ENCODE measurements at places on chromosomes 13 and 19.

- peak; percentile 30 for DNase-seq
Observed at GRCh38 chr19:4297901-4298809, 4.0 kb downstream of the TMIGD2 start.

DNA sequence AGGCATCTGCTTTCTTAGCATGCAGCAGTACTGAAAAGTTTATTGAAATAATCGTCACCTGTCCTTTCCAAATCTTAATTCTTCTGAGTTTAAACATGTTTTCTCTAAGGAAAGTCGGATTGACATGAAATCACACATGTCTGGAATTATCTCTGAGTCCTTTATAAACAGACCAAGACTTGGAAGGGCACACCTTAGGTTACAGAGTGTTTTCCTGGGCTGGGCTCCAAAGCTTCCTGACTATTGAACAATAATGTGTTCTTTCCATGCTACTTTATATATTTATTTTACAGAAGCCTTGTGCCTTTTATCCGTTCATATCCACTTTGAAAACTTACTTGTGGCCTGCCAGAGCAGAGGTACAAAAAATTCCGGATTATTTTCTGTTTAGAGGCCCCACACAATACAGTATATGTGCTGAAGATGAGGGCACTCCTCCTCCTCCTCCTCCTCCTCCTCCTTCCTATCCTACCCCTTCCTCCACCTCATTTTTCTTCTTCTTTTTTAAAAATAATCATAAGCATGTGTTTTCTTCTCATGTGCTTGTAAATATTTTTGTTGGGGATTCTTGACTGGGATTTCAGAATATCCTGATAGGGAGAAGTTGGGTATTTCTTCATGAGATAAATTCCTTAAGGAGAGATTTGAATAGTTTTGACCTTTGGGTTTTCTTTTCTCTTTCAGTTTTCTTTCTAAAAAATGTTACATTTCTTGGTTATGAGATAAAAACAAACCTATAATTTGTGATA lies 52.3 kb downstream of the LRCH1 start:
- no peak for DNase-seq

GRCh38 chr13:28489524-28489931 lies 5.4 kb downstream of the FLT1 start:
- no peak for DNase-seq

DNA sequence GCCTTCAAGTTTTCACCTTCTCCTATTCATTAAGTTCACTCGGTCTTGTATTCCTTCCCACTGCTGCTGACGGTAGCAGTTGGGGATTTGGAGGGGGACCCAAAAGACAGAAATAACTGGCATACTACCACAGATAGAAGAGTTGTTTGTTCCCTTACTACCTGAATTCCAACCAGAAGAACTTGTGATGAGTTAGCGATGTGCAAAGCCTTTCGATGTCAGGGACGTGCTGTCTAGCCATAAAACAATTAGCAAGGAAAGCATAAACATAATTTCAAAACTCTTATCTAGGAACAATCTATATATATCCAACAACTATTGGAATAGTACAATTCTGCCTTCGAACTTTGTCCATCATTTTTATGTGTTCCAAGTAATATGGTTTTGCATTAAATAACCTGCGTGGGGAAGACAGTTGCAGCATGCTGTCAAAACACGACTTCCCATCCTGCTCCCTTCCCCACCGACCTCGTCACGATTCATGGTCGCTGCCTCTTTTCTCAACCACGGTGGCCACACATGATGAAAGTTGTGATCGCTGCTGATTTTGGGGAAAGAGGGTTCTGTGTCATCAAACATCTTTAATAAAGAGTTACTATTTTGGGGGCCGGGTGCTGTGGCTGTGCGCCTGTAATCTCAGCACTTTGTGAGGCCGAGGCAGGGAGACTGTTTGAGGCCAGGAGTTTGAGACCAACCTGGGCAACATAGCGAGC lies 3.8 kb upstream of the SLC7A9 start:
- DNase-seq, result no peak

- DNase-seq, result no peak
Observed at GRCh38 chr13:28245465-28245864, 107.1 kb downstream of the PAN3 start.

DNA sequence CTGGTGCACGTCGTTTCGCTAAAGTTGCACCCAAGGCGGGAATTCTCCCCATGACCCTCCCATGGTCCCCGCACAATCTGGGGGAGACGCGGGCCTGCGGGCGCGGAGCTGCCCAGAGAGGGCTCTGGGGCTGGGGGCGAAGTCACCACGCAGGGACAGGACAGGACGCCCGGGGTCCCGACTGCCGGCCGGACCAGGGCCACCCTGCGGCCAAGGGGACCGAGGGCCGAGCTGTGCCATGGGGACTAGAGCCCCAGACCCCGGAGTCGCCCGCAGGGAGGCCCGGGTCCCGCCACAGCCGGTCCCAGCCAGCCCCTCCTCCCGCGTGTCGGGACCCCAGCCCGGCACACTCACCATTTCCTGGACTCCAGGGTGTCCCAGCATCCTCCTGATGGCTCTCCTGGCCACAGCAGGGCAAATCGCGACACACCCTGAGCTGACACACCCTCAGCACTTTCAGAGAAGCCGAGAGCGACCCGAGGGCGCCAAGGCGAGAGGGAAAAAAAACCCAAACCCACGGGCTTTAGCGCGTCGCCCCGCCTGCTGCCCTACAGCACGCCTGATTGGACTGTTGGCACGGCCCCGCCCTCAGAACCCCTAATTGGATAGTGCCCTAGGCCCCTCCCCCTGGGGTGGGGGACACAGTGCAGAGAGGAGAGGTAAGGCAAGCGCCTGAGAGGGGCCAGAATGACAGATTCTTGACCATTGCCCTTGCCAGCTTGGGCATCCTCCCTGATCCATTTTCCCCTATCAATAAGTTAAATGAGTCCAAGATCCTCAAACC lies 28.6 kb downstream of the ZNF44 start:
- DNase-seq, result no peak

- DNase-seq, result no peak
Observed at GRCh38 chr19:24072720-24073119, 14.3 kb upstream of the ZNF254 start.

DNA sequence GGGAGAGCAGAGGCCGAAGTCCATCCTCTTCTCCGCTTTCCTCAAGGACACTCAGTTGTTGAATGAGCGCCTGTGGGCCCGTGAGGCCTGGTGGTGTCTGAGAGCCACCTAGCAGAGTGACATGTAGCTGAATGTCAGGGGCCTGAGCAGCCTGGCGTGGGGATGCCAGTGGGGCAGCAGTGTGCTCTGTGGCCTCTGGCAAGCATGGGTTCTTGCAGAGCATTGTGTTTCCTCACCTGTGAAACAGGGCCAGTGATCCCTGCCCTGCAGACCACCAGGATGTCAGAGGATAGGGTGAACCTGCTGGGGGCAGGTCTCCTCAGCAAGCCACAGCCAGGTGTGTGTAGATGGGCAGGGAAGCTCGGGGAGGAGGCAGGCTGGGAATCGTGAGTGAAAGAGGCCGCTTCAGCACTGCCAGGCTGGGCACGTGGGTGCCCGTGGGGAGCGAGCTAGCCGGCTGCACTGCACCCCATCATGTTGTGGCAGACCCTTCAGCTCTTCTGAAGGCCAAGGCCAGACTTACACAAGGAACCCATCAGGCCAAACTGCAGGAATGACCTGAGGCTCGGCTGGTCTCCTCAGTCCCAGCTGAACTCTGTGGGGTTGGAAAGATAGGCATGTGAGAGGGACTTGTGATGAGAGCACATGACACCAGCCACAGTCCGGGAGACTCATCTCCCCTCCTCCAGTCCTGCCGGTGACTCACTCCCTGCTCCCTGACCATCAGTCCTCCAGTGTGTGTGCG lies 5.0 kb downstream of the PPP1R37 start:
- DNase-seq, result no peak

DNA sequence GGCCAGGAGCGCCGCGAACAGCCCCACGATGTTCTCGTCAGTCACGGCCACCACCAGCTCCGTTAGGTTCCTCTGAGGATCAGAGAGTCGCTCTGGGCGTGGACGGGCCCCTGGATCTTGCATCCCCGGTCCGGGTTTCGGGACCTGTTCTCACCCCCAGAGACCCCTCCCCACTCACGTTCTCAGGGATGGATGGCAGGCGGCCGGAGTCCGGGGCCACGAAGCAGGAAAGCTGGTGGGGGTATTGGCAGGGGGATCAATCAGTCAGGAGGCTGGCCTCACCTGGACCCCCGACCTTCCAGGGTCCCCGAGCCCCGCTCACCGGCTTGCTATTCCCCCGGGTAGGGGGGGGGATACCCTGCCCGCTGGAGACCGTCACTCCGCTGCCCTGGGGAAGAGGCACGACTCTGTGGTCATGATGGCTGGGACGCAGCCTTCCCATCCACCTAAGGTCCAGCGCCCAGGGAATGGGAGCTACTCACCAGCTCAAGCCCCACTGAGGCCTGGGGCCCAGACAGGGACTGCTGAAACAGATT lies 4.6 kb downstream of the DENND1C start:
- DNase-seq, result no peak

GRCh38 chr19:46975011-46975924 lies 44.4 kb upstream of the NPAS1 start:
- no peak for DNase-seq

DNA sequence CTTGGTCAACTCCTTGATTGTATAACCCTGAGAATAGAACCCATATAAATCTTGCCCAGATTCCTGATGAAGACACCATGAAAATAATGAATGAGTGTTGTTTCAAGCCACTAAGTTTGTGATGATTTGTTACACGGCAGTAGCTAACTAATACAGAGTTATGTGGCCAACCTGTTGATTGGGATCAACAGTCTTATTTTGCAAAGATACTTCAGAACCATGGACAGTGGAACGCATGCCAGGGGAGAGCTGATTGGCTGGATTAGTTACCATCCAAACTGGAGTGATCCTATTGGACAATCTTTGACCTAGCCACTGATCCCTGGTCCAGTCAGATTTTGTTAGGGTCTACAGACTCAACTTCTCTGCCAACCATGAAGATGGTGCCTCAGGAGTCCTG lies 26.6 kb downstream of the CD70 start:
- DNase-seq, result no peak

DNA sequence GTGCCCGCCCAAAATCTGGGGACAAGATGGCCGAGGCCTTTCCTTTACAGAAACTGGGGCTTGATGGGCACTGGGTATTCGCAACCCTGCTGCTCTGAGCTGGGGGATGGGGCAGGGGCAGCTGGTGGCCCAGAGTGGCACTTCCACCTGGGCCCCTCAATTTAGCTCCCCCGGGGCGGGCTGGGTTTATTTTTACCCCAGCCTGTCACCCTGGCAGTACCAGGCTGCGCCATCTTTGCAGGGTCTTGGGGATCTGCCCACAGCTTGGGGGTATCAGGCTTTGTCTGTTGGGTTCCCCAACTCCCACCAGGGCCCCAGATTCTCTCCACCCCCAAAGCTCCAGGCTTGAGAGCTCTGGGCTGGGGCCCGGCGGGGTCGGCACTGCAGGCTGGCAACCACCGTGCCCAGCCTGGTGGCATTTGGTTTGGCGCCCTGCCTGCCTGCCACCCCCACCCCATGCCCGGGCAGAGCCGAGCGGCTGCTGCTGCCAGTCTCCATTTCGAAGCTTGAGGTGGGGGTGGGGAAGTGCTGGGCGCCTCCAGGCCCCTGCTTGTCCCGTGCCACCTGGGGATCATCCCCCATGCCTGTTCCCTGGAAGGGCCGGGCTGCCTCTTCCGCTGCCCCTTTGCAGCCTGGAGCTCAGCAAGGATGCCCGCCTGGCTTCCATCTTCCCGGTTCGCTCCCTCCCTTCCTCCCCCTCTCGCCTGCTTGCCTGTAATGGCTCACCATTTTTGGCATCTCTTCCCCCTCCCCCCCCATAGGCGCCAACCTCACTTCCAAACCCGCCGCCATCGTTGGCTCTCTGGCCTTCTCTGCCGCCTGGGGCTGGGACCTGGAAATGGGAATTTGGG lies 11.4 kb downstream of the NFIX start:
- no peak for DNase-seq

DNA sequence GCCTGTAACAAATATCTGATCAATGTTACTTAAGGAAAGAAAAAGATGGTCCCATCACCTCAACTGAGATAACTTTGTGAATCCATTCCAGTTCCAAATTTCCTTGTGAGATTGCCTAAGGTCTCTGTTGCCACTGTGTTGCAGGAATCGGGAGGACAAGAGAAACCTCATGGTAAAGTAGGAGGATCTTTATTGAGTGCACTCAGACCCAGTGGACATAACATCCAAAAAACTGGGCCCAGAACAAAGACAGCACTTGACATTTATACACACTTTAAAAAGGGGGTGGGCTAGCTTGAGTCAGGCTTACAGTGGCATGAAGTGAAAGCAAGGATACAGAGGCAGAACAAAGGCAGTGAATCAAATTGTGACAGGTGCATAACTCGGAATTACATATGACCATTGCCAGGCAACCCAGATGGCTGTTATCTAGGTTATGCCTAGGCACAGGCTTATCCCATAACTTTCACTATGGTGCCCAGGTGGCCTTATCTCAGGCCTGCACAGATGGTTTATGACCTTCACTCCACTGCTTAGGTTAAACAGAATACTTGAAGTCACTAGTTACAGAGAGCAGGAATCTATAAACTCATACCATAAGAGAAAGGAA lies 459.4 kb upstream of the PCDH20 start:
- no peak for DNase-seq

DNA sequence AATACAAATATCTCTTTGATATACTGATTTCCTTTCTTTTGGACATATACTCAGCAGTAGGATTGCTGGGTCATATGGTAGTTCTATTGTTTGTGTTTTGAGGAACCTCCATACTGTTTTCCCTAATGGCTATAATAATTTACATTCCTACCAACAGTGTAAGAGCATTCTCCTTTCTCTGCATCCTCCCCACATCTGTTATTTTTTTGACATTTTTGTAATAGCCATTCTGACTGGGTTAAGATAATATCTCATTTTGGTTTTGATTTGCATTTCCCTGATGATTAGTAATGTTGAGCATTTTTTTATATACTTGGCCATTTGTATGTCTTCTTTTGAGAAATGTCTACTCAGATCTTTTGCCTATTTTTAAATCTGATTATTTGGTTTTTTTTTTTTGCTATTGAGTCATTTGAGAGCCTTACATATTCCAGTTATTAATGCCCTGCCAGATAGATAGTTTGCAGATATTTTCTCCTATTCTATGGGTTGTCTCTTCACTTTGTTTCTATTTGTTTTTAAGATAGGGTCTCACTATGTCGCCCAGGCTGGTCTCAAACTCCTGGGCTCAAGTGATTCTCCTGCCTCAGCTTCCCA lies 95.7 kb downstream of the FNDC3A start:
- no peak for DNase-seq

- no peak for DNase-seq
Observed at GRCh38 chr13:113179374-113180230, 21.2 kb downstream of the PROZ start.
